ENCODE measurements at places on chromosomes 3 and 15.
A peak's percentile ranks its signal among the peaks of the same experiment; 100 is the strongest.

DNA sequence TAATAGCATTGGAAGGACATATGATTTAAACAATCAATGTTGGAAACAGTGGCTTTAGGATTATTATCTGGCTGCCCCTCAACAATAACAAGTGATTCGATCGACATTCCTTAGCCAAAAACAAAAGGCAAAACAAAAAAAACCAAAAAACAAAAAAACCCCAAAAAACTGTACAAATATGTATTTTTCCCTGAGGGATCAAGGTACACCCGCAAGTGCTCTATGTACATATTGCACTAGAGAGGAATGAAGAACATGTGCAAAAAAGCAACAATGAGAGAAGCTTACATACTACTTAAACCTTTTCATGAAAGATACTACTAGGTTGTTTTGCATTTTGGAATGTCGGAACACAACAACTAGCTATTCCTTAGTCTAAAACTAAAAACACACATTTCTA lies 14.2 kb upstream of the ICE2 start:
- DNase-seq: no peak

- DNase-seq: peak; percentile 57
Observed at GRCh38 chr3:71875461-71875947, 90.6 kb upstream of the PROK2 start.

DNA sequence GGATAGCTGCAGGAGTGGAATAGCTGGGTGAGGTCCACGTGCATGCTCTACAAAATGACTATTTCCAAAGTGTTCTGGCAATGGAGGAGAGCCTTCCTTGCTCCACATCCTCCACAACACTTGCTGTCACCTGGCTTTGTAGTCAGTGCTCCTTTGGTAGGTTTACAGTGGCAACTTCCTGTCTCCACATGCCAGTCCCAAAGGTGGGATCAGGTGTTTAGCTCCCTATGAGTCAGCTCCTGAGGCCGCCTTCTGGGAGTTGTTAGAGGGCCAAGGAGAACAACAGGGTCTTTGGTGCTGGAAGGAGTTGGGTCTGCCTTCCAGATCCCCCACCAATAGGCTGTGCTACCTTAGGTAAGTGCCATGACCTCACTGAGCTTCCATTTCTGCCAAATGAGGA lies 15.3 kb upstream of the LIMD1 start:
- no peak for DNase-seq

- DNase-seq: no peak
Observed at GRCh38 chr15:77208241-77208640, 137.3 kb upstream of the TSPAN3 start.

- DNase-seq: no peak
Observed at GRCh38 chr3:183583331-183584245, 28.1 kb upstream of the KLHL6 start.

GRCh38 chr3:45198264-45199260 lies 27.5 kb downstream of the TMEM158 start:
- DNase-seq: no peak

DNA sequence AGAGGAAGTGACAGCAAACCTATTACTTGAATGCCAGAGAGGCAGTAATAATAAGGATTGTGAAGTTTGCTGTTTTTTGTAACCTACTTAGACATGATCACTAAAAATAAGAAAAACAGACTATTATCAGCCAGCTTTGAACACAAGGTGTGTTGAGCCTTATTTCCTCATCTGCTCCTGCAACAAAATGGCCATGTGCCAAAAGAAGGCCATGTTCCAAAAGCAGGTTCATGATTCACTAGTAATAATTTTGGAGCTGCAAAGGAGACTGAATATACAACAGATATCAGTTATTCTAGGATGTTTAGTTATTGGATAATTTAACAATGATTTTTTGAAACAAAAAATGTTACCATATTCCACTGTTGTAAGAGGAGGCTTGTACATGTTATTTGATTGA lies 578.7 kb downstream of the SQOR start:
- DNase-seq: no peak

DNA sequence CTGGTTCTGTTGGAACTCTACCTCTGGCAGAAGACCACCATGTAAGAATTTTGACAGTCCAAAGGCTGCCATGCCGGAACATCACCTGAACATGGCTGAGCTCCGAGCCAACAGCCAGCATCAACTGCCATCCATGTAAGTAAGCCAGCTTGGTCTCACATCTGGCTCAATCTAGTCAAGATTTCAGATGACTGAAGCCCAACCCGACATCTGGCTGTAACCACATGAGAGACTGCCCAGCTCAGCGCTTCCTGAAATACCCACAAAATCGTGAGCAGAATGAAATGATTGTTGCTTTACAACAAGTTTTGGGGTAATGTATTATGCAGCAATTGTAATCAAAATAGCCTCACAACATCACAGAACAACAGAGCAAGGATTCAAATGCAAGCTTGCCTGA lies 32.9 kb downstream of the GHSR start:
- DNase-seq: no peak

DNA sequence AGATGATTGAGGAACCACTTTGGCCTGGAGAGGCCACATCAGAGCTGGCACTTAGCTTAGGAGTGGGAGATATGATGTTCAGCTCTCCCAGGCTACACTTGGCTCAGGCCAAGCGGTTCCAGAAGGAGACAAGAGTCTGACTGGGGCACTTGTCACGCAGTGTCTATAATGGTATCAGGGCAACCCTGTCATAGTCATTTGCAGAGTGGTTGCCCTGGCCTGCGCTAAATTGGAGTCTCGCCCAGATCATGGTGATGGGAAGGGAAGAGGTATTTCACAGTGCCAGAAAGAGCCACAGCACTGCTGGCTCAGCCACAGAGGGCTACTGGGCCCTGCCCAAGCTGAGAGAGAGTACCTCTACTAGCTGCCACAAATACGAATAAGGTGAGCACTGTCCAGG lies 186.9 kb upstream of the CRBN start:
- no peak for DNase-seq

DNA sequence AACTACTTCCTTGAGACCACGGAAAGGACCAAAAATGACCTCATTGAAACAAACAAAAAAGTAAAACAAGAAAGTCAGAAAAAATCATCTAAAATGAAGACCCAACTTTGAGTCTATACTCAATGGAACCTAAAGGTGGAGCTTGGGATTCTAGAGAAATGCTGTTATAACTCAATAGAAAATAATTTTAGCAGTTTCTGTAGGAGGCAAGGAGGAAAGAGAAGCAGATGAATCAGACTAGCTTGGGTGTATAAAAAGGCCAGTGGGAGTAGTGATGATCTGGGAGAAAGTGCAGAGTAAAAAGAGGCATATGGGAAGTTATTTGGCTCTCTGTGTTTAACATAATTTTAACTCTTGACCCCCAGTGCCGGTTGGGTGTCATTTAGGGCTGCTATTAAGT lies 94.4 kb downstream of the TMCO5A start:
- DNase-seq: no peak

DNA sequence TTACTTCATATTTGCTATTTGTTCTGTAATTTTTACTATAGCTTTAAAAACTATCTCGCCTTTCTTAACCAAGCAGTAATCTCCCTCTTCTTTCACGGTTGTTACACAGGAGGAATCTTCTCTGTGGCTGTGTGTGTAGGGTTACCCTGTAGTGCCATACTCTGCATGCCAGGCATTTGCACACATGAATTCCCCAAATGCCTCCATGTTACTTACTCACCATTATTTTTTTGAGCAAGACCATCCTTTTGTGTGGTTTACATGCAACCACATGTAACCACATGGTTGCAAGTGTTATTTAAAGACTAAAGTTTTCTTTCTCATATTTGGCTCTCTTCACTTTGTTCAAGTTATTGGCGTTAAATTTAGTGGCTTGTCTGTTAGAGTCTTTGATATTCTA lies 45.5 kb downstream of the HPS3 start:
- DNase-seq: no peak

DNA sequence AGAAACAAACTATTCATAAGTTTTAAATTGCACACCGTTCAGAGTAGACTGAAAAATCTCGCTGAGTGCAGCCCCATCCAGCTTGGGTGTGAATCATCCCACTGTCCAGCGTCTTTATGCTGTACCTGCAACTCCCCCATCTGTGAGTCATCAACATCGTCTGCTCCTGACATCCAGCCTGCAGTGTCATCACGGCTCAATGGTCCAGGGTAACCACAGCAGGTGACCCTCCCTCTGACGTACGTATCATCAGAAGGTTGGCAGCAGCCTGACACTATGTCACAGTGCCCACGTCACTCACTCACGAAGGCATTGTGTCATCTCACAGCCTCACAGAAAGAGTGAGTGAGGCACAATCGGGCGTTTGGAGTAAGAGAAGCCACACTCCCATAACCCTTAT lies 65.2 kb downstream of the TPRA1 start:
- DNase-seq: no peak

DNA sequence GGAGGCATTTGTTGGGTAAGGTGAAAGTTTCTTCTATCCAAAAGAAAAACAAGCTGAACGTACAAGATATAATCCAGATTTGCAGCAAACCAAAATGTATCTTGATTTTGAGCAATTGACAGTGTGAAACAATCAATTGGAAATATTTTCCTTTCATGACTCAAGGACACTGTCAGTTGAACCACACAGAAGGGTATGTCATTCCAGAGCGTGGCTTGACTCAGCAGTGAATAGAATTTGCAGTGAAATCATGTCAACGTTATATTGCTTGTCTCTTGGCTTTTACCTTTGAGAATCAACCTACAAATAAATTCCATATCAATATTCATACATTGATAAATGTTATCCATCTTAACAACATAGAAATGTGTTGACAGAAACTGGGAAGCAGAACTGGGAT lies 78.2 kb downstream of the TM2D3 start:
- no peak for DNase-seq

DNA sequence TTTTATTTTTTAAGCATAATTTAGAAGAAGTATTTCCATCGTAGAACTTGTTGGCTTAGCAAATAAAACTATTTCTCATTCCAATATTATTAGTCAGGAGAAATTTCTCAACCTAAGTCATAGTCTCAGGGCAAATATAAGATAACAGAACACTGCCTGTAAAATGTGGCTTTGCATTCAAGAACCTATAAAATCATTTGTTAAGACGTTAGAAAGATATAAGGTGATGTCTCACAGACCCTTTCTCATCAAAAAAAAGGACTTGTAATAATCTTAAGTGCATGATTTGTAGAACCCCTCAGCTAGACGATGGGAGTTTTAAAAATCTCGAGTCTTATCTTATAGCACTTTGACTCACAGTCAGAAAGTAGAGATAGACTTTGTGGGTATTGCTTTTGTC lies 314.7 kb upstream of the CFAP20DC start:
- DNase-seq: no peak

DNA sequence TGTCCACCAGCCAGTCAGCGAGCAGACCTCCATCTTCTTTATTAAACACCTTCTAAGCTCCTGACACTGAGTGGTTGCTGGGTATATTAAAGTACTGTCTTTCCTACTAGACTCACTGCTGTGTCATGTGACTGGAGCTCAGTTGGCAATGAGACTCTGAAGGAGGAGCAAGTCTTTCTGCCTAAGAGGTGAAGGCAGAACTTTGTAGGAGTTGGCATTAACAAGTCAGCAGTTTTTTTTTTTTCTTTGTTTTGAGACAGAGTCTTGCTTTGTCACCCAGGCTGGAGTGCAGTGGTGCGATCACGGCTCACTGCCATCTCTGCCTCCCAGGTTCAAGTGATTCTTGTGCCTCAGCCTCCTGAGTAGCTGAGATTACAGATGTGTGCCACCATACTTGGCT lies 62.2 kb downstream of the ABHD5 start:
- DNase-seq: no peak

DNA sequence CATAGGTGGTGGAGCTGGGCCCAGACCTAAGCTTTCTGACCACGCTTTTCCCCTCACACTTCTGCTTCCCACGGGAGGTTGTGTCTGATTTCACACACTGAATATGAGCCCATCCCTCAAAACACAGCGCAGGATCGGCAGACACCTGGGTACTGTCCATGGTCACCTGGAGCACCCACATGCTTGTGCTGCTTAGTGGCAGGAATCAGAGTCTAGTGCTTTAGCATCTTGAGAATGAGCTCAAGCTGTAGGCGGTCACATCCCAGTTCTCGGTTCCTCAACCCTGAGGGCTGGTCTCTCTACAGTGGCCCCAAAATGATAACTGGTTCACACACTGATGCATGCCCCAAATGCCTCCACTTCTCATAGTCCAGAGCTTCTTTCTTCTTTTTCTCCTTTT lies 111.0 kb downstream of the SEMA5B start:
- DNase-seq: no peak

DNA sequence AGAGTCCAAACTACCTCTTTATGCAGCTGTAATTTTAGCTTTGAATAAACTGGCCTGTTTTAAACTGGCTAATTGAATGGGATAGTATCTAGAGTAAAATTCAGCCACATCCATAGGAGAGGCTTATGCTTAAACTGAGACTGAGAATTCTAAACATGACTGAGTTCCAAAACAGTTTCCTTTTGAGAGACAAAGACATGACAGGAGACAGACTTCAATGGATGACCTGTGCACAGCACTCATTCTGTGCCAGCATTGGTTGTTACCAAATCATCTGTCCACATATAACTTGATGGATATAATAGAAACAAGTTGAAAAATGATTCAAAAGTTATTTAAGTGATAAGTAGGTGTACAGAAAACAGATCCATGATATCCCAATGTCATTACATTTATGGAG lies 20.9 kb downstream of the IL12A start:
- DNase-seq: no peak

GRCh38 chr3:35965908-35966307 lies 326.6 kb downstream of the ARPP21 start:
- peak; percentile 62 for DNase-seq

DNA sequence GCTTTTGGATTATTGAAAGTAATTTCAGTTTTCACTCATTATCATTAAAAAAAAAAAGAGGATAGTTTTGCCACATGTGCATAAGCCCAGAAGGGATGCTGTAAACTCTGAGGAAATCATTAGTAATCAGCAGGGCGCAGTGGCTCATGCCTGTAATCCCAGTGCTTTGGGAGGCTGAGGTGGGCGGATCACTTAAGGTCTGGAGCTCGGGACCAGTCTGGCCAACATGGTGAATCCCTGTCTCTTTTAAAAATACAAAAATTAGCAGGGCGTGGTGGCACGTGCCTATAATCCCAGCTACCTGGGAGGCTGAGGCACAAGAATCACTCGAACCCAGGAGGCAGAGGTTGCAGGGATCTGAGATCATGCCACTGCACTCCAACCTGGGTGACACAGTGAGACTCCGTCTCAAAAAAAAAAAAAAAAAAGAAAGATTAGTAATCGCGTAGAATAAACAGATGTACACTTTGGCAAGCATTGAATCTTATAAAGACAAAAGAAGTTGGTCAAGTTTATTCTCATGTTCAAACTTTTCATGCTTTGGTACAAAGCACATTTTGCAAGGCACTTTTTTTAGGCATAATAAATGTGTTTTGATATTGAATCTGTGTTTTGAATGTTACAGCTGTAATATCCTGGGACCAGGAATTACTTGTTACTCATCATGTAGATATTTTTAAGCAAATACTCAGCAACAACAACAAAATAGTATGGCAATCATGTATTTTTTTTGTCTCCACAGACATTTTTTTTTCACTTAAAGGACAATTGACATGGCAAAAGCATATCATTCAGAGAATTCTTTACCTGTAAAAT lies 93.2 kb upstream of the AGTR1 start:
- DNase-seq: no peak

- no peak for DNase-seq
Observed at GRCh38 chr15:51720201-51720995, 17.1 kb downstream of the LYSMD2 start.

Measured in kidney capillary endothelial cell (primary cell).